Thoracic aorta (tissue), 2 donors: ENCODE measurements at places on chromosomes 3 and 15. TPM values are rescaled to one million over a fixed set of nuclear protein-coding genes. Genes with fewer than 3 reads are reported as not detected.

PHLDB2 gene
- total RNA-seq = 99.0 TPM

MUSTN1 gene
- total RNA-seq = 21.0 TPM

B4GALT4 gene
- total RNA-seq = 19.6 TPM

RPUSD2 gene
- 9.6 TPM for total RNA-seq

MED12L gene
- 0.27 TPM for total RNA-seq

FBXW12 gene
- not detected for total RNA-seq

DCLK3 gene
- 0.14 TPM for total RNA-seq

CAMK1 gene
- total RNA-seq = 50.9 TPM

PLOD2 gene
- total RNA-seq = 42.8 TPM

DNA sequence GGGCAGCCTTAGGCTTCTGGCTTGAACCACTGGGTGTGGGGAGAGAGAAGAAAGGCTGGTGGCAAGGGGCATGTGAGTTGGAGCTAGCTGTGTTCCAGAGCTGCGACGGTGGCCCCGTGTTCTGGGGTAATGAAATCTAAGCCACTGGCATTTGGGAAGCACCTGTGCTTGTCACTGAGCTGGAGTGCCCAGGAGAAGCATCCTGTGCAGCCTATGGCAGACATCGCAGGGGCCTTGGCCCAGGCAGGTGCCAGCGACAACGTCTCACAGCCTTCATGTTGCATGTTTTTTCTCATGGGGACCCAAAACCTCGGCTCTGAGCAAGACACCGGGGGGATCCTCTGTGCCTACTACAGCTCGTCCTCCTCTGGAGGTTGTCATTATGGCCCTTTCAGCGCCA is 91.1 kb upstream of the PLXNA1 start:
- H3K4me1 ChIP-seq = peaks cover 20% of the 10 kb centered on the region
- H3K27me3 ChIP-seq = no peaks in the 10 kb centered on the region
- no peak overlapping the region for H3K4me3 ChIP-seq
- H3K27ac ChIP-seq = no peak overlapping the region

DNA sequence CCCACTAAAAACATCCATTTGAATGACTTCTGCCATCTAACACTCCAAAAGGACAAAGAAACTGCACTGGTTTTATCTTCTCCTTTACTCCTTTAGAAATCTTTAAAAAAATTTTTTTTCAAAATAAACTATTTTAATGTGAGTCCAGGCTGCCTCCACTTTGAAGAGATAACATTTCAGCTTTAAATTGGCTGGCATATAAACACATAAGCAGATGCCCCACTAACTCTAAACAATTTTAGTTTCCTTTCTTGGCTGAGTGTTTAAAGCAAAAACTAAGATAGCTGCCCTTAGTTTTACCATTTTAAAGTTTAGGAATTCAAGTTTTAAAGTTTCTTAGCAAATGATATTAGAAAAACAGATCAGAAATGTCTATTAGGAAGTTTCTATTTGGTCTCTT is 39.9 kb downstream of the PDZRN3 start:
- H3K27me3 ChIP-seq = no peaks in the 10 kb centered on the region
- H3K36me3 ChIP-seq = no peaks in the 10 kb centered on the region
- H3K4me1 ChIP-seq = peaks cover 71% of the 10 kb centered on the region
- no peak overlapping the region for H3K4me3 ChIP-seq
- H3K27ac ChIP-seq = no peak overlapping the region
- DNase-seq = no peak

DNA sequence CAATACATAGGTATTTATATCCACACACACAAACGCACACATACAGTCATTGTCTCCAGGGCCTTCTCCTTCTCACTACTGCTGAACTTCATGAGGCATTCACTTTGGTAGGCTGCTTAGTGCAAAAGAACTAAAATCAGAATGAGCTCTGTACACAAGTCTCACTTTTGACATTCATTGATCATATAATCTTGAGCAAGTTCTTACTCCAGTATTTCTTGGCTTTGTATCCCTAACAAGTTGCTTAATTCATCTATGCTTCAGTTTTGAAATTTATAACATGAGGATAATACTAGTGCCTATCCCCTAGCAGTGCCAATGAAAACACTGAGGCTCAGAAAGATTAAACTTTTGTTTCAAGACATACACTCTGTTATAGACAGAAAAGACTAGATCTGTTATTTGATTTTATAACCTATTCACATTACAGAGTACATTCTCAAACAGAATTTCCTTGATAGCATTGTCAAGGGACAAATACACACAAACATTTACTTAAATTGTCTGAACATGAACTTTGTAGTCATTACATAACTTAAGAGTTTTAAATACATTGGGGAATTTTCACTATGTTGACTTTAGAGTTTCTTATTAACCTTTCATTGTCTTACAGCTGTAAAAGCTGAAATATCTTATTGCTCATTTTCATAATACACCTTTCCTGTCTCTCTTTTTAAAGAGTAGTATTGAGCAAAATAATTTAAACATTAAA is 55.0 kb upstream of the SI start:
- H3K4me3 ChIP-seq = no peak overlapping the region

DNA sequence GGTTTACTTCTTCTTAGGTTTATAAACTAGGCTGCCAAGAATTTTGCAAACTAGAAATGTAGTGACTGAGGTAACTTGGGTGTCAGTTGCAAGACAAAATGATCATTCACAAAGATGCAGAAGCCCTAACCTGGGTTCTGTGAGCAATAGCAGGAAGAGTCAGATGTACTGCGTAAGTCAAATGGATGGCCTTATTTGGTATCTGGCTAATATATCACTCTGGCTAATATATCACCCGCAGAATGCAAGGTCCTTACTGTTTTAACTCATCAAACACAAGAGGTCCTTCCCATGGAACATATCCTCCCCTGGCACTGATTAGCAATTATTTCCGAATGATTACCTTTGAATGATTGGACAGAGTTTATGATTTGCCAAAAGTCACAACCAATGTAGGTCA is 37.4 kb downstream of the RBMS3 start:
- H3K4me3 ChIP-seq = no peak overlapping the region
- H3K27ac ChIP-seq = peak overlapping the region; percentile 1
- H3K36me3 ChIP-seq = no peaks in the 10 kb centered on the region
- no peak for DNase-seq

DNA sequence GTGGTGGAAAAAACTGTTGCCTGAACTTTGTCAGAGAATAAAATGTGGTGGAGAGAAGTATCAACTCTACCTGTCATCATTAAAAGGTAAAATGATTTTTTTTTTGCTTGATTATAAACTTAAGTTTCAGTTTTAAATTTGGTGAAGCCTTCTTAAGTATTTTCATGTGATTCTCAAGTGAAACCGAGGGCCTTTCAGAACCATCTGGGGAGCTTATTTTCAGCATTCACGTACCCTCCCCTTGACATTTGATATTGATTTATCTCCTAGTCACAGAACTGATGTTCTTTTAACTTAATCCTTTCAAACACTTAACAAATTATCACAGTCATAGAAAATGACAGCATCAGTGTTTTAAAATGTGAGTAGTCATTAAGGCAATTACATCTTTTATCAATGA is 38.5 kb downstream of the HPS3 start:
- H3K27me3 ChIP-seq = no peaks in the 10 kb centered on the region
- H3K36me3 ChIP-seq = peaks cover 28% of the 10 kb centered on the region
- H3K27ac ChIP-seq = no peak overlapping the region
- no peaks in the 10 kb centered on the region for H3K4me1 ChIP-seq
- no peak overlapping the region for H3K4me3 ChIP-seq
- no peak for DNase-seq

- H3K36me3 ChIP-seq = no peaks in the 10 kb centered on the region
- no peak overlapping the region for H3K4me3 ChIP-seq
- no peak overlapping the region for H3K27ac ChIP-seq
- DNase-seq = no peak
- no peaks in the 10 kb centered on the region for H3K4me1 ChIP-seq
These were observed 315.4 kb upstream of the LRRC3B start for GRCh38 chr3:26307192-26307591.

DNA sequence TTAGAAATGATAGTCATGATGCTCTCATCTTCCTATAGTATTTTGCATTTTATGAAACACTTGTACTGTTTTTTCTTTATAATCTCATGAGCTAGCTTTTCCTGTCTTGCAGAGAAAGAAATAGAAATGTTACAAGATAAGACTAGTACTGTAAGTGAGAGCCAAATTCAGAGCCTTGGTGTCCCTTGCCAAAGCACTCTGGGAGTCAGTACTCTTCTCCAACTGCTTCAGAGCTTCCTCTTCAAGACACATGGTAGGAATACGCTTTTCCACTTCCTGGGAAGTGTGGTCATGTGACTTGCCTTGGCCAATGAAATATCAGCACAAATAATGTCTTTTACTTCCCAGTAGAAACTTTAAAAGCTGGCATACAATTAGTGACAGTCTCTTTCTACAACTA is 112.4 kb downstream of the SEMA6D start:
- H3K4me3 ChIP-seq = no peak overlapping the region
- H3K27me3 ChIP-seq = no peaks in the 10 kb centered on the region
- H3K36me3 ChIP-seq = no peaks in the 10 kb centered on the region
- no peak for DNase-seq
- no peak overlapping the region for H3K27ac ChIP-seq
- no peaks in the 10 kb centered on the region for H3K4me1 ChIP-seq

DNA sequence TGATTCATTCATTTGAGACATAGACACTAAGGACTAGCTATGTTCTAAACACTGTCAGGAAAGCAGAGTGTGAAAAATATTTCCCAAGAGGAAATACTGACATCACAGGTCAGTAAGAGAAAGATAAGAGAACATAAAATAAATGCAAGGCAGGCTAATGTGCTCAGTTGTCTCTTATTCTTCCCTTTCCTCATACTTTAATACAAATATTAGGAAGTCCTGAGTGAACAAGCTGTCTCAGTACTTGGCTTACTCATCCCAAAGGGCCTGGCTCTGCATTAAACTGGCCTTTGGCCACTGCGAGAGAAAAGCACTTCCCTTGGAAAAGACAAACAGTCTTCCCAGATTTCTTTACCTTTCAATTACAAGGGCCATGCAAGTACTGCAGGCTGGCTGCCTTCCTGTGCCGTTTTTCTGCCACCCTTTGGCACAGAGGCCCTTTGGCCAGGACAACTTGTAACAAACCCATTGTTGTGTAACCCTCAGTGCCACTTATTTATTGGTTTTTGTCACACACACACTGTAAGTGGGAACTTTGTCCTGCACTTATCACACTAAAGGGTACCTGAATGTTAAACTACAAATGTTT is 31.7 kb downstream of the EDC3 start:
- peak overlapping the region; percentile 34 for H3K27ac ChIP-seq
- no peaks in the 10 kb centered on the region for H3K27me3 ChIP-seq
- peaks cover 3% of the 10 kb centered on the region for H3K36me3 ChIP-seq
- H3K4me1 ChIP-seq = peaks cover 14% of the 10 kb centered on the region

DNA sequence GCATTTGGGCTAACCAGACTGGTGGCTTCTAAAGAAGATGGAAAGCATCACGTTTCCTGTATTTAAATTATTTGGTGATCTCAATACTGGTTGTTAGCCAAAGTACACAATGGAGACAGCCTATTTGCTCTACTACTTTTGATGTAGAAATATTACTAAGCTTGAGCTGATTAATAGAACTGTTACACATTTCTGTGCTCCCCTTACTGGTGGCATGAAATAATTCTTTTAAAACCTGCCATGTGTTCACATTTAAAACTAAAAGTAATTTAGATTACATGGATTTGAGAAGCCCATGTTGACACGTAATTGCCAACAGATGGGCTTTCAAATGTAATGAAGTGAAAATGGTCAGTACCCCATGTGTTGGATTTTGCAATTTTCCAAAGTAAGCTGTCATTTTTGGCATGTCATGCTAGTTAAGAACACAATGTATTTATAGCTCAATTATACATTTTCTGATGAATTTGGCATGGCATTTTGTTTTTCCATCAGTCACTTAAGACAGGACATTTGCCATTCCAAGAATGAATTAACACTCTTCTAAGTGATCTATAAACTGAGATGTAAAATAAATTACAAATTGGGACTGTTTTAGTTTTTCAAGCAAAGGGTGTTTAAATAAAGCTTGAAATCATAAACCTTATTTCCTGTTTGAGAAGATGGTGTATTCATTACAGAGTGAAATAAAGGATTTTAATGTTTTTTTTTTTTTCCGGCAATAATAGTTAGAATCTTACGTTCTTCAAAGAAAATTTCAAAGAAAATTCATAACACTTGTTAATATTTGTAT is 10.8 kb upstream of the RARRES1 start:
- DNase-seq = no peak
- H3K4me1 ChIP-seq = no peaks in the 10 kb centered on the region
- no peak overlapping the region for H3K27ac ChIP-seq
- no peak overlapping the region for H3K4me3 ChIP-seq

- H3K36me3 ChIP-seq = no peaks in the 10 kb centered on the region
- H3K27ac ChIP-seq = no peak overlapping the region
- no peak for DNase-seq
- H3K4me3 ChIP-seq = no peak overlapping the region
- no peaks in the 10 kb centered on the region for H3K4me1 ChIP-seq
- H3K27me3 ChIP-seq = no peaks in the 10 kb centered on the region
These were observed 24.0 kb upstream of the MYO1E start for GRCh38 chr15:59396679-59397078.

DNA sequence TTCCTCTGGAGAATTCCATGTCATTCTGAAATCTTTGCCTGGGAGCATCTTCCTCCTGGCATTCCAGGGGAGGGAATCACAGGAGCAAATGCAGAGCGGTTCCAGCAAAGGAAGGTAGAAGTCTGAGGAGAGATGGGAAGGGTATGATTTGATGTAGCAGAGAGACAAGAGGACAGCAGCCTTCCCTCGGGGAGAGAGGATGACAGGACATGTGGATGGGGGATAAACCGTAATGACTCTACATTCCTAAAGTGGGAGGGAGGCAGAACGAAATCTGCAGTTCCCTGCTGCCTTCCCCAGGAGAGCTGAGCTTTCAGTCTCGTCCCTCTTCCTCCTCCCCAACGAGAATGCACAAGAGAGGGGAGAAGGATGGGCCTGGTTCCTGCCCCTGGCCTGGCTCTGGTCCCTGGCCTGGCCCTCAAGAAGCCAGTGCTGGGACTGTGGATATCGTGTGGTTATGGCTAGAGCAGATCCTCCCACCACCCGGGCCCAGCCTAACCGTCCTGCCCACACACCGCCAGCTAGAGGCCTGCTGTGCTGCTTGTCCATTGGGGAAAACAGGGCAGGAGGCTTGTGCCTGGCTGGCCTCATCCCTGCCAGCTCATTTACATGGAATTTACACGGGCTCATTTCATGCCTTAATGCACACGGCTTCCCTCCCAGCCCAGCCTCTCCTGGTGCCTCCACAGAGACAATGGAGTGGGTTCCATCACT is 26.6 kb downstream of the SEMA7A start:
- H3K27me3 ChIP-seq = no peaks in the 10 kb centered on the region
- H3K27ac ChIP-seq = no peak overlapping the region
- peaks cover 2% of the 10 kb centered on the region for H3K4me1 ChIP-seq
- no peaks in the 10 kb centered on the region for H3K36me3 ChIP-seq
- H3K4me3 ChIP-seq = no peak overlapping the region

DNA sequence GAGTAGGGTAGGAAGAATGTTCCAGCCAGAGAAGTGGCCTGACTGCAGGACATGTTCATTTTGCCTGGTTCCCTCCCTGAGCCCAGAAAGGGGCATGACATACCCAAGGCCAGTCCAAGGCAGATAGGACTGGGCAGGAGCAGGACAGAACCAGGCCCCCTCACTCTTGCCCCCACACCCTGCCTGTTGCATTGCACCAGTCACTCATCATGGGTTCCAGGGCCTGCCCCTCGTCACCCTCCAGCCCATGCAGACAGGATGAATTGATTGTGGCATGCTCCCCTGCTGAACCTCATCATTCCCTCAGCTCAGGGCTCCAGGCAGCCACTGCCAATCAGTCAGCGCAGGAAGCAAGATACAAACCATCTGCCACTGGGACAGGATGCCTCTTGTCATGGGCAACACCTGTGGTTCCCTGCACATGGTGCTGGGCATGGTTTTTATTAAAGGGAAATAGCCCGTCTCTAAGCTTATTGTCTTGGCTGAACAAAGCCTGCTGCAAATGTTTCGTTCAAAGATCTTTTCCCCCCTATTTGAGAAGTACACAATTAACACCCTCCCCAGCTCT is 48.9 kb downstream of the RASGRF1 start:
- no peaks in the 10 kb centered on the region for H3K4me1 ChIP-seq
- no peaks in the 10 kb centered on the region for H3K27me3 ChIP-seq
- no peaks in the 10 kb centered on the region for H3K36me3 ChIP-seq
- no peak overlapping the region for H3K27ac ChIP-seq
